ENCODE measurements at places on chromosomes 7 and 10. TPM values are rescaled to one million over a fixed set of nuclear protein-coding genes. Genes with fewer than 3 reads are reported as not detected.
A peak's percentile ranks its signal among the peaks of the same experiment; 100 is the strongest.

GRCh38 chr7:139999516-139999915 lies 63.2 kb downstream of the PARP12 start:
- no peak for DNase-seq

DNA sequence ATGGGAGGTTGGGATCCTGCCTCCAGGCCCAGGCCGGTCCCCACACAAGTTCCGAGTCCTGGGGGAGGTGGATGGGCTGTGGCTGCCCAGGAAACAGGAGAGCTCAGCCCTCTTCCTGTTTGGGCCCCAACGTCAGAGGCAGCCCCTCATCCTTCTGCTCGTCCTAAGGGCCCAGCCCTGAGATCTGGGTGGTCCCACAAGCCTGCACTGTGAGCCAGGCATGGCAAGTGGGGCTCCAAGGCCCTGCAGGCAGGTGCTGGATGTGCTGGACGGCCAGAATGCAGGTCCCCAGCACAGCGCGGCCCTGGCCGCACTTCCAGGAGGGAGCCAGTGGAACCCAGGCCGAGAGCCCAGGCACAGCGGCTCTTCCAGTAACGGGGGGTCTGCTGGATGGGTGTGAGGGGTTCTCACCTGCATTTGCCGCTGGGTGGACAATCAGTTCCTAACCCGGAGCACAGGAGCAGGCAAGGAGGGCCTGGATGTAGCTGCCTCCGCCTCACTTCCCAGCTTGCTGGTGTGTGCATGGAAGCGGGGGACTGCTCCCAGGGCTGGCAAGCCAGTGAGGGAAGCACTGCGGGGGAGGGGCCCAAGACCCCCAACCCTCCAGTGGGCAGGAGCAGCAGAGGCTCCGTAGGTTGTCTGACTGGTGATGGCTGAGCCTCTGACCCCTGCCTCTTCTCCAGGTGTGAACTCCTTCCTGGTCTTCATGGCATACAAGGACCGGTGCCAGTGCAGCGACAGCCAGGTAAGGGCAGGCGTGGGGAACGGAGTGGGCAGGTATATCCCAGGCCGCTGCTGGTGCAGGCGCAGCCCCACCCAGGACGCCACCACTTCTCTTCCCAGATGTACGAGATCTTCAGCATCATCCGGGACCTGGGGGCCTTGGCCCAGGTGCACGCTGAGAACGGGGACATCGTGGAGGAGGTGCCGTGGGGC lies 9.7 kb downstream of the DPYSL4 start:
- DNase-seq, result peak; percentile 27

DNA sequence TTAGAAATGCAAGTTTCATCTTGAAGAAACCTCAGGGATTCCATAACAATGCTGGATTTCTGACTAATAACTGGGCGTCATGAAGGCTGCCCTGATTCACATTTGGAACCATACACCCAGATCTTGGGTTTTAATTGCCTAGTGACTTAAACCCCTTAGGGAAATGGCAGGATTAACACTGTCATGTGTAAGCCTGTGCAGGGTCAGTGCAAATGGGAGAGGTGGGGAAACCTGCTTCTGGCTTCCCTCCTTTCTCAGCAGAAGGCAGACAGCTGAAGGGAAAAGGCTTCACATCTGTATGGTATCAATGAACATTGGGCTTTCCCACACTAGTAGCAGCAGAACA lies 364.2 kb downstream of the ANKRD30A start:
- no peak for DNase-seq

DNA sequence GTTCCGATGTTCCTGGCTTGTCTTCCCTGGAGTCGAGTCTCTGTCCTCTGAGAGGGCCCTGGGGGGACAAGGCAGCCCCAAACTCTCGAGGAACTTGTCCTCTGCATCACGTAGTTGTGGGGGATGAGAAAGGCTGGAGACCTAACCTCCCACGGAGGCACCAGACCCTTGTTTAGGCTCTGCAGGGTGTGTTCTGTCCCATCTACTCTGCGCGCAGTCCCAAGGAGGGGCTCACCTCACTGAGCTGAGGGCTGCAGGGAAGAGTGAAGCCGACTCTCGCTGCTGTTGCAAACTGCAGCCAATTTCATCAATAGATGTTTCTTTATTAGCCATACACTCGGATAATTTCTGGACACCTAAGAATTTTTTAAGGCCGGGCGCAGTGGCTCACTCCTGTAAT lies 186.7 kb upstream of the ADARB2 start:
- no peak for DNase-seq

DNA sequence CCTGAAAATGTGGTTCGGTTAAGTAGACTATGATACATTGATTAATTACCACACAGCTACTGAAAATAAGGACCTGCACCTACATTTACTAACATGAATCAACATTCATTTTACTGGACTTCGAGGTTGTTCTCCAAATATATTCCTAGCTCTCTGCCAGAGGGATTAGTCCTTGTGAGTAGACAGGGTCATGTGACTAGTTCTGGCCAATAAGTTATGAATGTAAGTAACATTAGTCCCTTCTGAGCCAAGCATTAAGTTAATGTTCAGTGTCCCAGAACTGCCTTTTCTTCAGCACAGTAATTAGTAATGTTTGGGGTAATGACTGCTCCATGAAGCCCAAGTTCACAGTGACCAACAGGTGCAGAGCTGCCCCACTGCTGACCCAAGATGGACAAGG lies 9.2 kb downstream of the ITIH5 start:
- DNase-seq, result no peak

- no peak for DNase-seq
Observed at GRCh38 chr7:116710764-116711452, 38.9 kb downstream of the MET start.

GRCh38 chr7:90804370-90804769 lies 208.2 kb downstream of the CDK14 start:
- DNase-seq, result no peak

DNA sequence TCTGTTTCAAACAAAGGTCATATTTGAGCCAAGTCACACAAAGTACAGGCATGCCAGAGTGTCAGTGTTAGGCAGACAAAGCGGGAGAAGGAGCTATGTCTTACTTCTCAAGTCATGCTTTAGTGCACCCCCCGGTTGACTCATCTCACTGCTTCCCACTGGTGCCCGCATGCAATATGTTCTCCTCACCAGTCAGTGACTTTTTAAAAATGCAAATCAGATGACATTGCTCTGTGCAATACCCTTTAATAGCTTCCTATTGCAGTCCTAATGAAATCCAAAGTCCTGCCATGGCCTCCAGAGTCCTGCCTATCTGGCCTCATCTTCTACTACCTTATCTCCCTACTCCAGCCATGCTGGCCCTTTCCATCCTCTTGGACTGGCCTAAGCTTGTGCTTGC lies 429.1 kb downstream of the ACTR3B start:
- no peak for DNase-seq

GRCh38 chr10:20598590-20598989 lies 298.5 kb downstream of the NEBL start:
- peak; percentile 60 for DNase-seq

GRCh38 chr10:97474918-97475317 lies 23.3 kb downstream of the MMS19 start:
- no peak for DNase-seq

GRCh38 chr10:70354556-70354955 lies 27.9 kb downstream of the LRRC20 start:
- DNase-seq, result no peak

GRCh38 chr10:33569702-33570101 lies 235.2 kb upstream of the NRP1 start:
- DNase-seq, result no peak

- DNase-seq, result no peak
Observed at GRCh38 chr7:17256375-17256774, 42.1 kb upstream of the AHR start.

DNA sequence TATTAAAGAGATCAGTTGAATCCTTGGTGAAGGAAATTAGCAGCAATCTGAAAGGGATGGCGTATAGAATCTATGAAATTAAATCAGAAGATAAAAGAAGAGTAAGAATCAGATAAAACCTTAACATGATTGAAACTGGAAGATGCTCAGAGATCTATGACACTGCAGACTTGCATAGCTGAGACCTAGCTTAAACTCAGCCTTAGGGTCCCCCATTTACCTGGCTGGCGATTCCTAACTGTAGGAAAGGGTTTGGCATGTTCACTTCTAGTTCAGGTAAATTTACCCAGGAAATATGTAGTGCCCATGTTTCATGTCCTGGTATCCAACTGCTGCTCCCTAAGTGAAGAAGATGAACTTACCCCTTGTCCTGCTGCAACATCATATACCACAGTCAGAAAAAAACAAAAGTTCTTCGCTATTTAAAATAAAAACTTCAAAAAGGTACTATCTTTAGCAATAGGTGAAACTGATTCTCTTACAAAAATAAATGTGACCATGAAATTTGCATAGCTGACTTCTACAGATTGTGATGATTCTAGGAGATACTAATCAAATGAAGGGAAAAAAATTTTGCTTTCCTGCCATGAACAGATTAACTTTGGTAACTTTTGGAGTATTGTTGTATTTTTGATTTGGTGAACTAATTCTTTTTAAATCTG lies 47.8 kb upstream of the TMEM243 start:
- no peak for DNase-seq

The GTF2IRD1 gene
- total RNA-seq, result 29.5 TPM

The DGKI gene
- 0.12 TPM for total RNA-seq

The SORCS1 gene
- total RNA-seq, result 0.84 TPM

The USP54 gene
- total RNA-seq, result 33.1 TPM

The CH25H gene
- total RNA-seq, result 1.2 TPM

The PDSS1 gene
- total RNA-seq, result 2.7 TPM

The RNLS gene
- total RNA-seq, result 11.8 TPM

The MPLKIP gene
- total RNA-seq, result 55.3 TPM

The FKBP6 gene
- total RNA-seq, result not detected

The AEBP1 gene
- total RNA-seq, result 327 TPM

The MYL10 gene
- not detected for total RNA-seq

The LIPN gene
- not detected for total RNA-seq

All from ovary (tissue), 10 donors.